IgD-negative memory B cell (primary cell): ENCODE measurements at places on chromosomes 5 and 9. TPM values are rescaled to one million over a fixed set of nuclear protein-coding genes. Genes with fewer than 3 reads are reported as not detected.

PHF24 gene
- 0.06 TPM for polyA plus RNA-seq

FOXD1 gene
- not detected for polyA plus RNA-seq

MEGF9 gene
- 3.4 TPM for polyA plus RNA-seq

SAXO1 gene
- not detected for polyA plus RNA-seq

ALDH1A1 gene
- 0.10 TPM for polyA plus RNA-seq

MTAP gene
- 19.3 TPM for polyA plus RNA-seq

LCN9 gene
- not detected for polyA plus RNA-seq

MLANA gene
- not detected for polyA plus RNA-seq

ORM2 gene
- not detected for polyA plus RNA-seq

SNCAIP gene
- not detected for polyA plus RNA-seq

GTF3C5 gene
- 34.5 TPM for polyA plus RNA-seq

SPINK7 gene
- not detected for polyA plus RNA-seq

SNCB gene
- polyA plus RNA-seq: not detected

ANKRD31 gene
- 0.10 TPM for polyA plus RNA-seq

PKD2L2 gene
- 0.46 TPM for polyA plus RNA-seq

PCDHGA9 gene
- polyA plus RNA-seq: 0.29 TPM
